ENCODE measurements at places on chromosomes 7 and 10.

GRCh38 chr10:84540022-84540616 lies 211.7 kb downstream of the CCSER2 start:
- no peak for DNase-seq

DNA sequence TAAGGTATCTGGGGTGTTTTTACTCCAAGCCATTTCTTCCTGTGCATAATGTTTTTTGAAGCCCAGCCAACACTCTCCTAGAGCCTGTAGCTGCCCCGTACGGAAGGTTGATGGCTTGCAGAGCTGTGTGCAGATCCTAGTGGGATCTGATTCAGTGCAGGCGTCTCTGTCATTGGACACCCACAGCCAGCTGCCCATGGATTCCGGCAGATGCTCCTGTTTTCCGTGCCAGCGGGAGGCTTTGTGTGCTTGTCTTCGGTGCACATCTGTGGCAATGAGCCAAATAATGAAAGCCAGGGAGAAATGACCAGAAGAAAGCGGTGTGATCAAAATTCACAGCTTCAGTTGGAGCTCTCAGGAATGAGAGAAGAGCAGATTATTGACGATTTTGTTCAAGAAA lies 426.4 kb downstream of the TYW1 start:
- no peak for DNase-seq

- no peak for DNase-seq
Observed at GRCh38 chr10:103109821-103110220, 83.3 kb downstream of the NT5C2 start.

- no peak for DNase-seq
Observed at GRCh38 chr10:29959586-29959985, 99.8 kb downstream of the JCAD start.

- DNase-seq: no peak
Observed at GRCh38 chr7:94656658-94656924, 658 bp upstream of the SGCE start.

- DNase-seq: no peak
Observed at GRCh38 chr10:107727767-107728317, 563.3 kb upstream of the SORCS1 start.

GRCh38 chr10:78852466-78853240 lies 216.1 kb upstream of the ZMIZ1 start:
- DNase-seq: no peak

- DNase-seq: no peak
Observed at GRCh38 chr10:110833941-110834628, 37.6 kb upstream of the PDCD4 start.
